NB4 (cell line): ENCODE measurements at places on chromosomes 16 and 17.

DNA sequence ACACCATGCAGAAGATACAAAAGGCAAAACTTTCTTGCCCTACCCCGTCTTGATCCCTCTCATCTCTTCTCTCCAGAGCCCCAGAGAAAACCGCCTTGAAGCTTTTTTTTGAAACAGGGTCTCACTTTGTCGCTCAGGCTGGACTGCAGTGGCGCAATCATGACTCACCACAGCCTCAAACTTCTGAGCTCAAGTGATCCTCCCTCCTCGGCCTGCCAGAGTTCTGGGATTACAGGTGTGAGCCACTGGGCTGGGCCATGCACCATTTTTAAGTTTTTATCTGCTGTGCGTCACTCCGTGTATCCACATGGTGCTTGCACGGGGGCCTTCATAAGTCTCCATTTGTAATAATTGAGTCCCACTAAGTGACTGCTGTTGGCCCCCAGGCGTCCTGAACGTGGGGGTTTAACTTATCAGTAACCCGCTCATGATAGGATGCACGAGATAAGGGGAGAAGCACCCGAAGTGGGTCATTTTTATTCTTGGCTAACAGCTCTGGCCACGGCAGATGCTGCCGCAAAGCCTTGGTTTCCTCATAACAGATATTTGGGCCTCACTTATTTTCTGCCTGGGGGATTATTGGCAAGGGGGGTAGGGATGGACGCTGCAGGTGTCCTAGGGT is 8.6 kb downstream of the DNAH17 start:
- DNase-seq = peak; percentile 92

DNA sequence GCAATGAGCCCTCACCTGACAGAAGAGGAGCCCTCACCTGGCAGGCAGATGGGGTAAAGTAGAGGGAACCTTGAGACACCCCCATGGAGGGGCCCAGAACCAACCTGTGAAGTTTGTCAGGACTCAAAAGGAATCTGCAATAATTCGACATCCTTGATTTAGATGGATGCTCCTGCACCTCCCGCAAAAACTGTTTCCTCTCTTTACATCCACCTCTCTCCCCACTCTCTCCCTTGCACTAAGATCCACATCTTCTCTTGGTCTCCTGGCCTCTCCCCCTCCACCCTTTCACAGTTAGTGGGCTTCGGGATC is 34.9 kb upstream of the RBFOX3 start:
- no peak for DNase-seq

DNA sequence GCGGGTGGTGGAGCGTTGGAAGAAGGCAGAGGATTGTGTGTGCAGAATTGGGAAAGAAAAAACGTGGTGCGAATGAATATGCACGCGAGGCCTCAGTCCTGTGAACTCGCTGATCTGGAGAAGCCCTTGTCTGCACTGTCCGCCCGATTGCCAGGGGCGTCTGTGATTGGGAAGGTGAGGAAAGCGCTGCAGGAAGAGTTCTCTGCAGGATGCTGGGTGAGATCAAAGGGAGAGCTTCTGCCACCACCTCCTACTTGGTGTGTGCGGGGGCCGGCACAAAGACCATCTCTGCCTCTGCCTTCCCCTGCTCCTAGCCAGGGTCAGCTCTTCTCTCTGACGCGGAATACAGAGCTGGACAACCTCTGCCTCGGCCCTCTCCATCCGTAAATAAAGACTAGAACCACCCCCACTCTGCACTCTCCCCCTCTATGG is 841 bp upstream of the RAB5C start:
- DNase-seq = no peak

DNA sequence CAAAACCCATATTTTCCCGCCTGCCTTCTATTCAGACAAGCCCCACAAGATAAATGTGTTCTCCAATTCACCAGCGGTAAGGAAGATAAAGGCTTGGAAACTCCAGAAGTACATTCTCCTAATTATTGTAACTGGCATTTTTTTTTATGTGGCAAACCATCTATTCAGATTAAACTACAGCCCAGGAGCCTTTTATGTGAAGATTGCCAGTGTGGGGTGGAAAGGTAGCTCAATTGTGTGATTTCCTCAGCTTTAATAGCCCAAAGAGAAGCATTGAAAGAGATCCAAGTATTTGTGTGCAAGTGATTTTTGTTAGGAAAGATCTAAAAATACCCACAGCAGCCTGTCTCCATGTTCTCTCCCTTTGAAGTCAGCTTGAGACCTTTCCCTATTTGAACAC is 451.4 kb upstream of the CCL2 start:
- DNase-seq = no peak

DNA sequence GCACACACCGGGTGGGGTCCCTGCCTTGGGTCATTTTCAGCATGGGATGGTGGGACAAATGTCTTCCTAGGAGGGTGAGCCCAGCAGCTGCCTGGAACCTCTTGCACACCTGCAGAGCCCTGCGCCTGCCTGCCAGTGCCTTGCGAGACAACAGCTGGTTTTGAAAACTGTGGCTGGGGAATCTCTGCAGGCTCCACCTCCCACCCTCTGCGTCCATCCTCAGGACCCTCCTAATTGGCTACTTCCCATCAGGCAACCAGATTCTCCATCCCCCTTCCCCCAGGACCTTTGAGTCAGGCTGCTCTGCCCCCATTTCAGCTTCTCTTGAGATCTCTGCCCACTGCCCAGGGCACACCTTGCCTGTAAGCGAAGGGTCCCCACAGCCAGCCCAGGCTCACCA is 26.6 kb downstream of the PEMT start:
- DNase-seq = no peak

DNA sequence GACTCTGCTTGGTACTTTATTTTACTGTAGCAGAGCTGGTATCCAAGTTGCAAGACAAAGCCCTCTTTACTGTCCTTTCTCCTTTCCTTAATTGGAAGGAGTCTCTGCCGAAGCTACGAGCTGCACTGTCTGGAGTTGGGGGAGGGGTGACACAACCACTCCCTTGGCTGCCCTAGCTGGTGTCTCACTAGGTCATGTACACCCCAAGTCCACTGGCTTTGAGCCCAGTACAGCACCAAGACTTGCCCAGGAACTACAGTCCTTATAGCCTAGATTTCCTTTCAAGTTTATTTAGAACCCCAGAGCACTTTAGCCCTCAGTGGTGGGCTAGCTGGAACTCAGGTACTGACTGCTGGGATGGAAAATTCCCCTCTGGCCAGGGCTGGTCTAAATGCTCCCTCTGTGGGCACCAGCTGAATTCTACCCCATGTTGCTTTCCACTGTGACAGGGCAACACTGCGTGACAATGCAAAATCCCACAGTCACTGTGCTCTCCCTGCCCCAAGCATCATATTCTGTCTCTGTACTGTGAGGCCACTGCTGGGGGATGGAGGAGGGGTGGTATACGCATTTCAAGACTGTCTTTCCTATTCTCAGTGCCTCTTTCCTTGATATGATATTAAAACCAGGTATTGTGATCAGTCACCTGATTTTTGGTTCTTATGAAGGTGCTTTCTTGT is 18.4 kb downstream of the EFCAB5 start:
- DNase-seq = no peak

- no peak for DNase-seq
These were observed 36.0 kb downstream of the LGALS9 start for GRCh38 chr17:27666831-27667560.

- DNase-seq = peak; percentile 64
These were observed 560 bp downstream of the RAI1 start for GRCh38 chr17:17681744-17682292.

DNA sequence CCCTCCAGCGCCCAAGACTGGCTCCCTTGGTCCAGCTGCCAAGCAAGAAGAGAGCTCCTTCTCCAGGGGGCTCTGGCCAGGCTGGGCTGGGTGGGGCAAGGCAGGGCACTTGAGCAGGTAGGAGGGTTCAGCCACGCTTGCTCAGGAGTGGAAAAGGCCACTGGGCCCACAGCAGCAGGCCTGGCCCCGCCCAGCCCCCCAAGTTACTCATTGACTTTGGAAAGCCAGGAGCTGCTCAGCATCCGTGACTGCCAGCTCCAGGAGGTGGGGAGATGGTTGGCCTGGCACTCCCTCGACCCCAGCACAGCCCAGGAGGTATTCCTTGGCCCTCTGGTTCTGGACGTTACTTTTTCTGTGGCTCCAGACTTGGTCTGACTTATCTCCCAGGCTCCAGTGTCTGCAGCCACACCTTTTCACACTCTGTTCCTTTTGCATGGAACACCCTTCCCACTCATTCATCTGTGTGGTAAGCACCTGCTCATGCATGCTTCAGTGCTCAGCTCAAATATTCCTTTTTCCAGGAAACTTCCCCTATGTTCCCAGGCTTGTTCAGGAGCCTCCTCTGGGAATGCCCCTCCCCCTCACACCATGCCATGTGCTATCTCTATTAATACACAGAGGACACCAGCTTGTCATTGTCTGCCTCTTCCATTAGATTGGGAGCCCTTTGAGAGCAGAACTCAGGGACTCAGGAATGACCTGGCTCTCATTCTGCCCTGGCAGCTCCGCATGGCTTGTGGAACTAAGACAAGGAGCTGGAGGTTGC is at the start of gene CDH16:
Gene CDH16, minus strand, starts transcription at position 83 of the 766 bp plus-strand sequence. CDS start 820 bp downstream, outside the sequence.
- DNase-seq = no peak

DNA sequence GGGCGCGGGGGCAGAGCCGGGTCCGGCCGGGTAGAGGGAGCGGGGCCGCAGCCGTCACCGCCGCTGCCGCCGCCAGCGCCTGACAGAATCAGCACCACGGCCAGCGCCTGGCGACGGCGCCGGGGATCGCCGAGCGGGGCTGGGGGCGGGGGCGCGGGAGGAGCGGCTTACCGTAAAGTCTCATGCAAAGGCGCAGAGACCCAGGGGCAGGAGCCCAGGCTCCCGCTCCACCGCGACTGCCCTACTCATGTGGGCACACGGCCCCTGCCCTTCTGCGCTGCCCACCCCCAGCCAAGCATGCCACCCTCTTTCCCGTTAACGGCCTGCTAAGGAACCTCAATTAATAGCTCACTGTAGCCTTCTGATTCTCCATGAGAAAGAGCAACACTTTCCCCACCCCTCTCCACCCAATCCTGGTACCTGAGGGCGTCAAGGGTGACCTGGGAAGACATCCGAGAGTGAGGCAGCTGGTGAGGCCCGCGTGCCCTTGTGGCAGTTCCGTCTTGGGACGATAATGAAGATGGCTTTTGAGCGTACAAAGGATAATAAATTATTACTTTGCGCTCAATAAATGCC is at the start of gene SEZ6:
Gene SEZ6, minus strand, starts transcription at position 98 of the 576 bp plus-strand sequence. CDS start 164 bp downstream, outside the sequence.
- DNase-seq = peak; percentile 78

DNA sequence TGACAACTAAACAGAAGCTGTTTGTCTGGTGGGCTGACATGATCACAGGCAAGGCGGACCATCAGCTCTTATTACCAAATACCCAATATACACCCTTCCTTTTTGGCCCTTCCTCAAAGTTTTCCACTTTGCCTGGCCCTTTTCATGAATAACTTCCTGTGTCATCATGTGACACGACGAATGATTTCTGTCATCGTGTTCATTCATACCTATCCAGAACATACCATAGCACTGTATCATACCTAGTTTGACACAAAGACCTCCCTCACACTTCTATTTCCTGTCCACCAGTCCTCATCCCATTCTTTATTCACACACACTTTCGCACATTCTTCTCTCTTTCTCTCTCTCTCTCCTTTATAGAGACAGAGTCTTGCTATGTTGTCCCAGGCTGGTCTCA is 131.8 kb downstream of the STX8 start:
- no peak for DNase-seq

GRCh38 chr16:35745191-35745590 is 2285.8 kb downstream of the TP53TG3F start:
- DNase-seq = no peak

DNA sequence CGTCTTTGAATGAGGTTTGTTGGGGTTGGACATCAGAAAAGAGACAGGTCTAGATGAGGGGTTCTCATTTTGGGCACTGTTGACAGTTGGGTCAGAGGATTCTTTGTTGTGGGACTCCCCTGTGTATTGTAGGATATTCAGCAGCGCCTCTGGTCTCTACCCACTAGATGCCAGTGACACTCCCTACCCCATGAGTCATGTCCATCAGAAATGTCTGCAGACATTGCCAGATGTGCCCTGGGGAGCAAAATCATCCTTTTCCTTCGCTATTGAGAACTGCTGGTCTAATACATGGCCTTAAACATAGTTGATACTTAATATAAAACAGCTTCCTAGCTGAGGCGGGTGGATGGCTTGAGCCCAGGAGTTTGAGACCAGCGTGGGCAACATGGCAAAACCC is 3.1 kb downstream of the ABAT start:
- DNase-seq = peak; percentile 11

- DNase-seq = no peak
These were observed 23.4 kb upstream of the MFSD6L start for GRCh38 chr17:8822401-8823035.

GRCh38 chr17:42980766-42981397 is 517 bp downstream of the RUNDC1 start:
- DNase-seq = peak; percentile 69
